Inflammatory macrophage treated with lipopolysaccharide for 1 hour (primary cell): ENCODE measurements at places on chromosomes 7 and 10.

- no peak for DNase-seq
Measured at GRCh38 chr10:12511651-12512050, 162.3 kb downstream of the CAMK1D start.

DNA sequence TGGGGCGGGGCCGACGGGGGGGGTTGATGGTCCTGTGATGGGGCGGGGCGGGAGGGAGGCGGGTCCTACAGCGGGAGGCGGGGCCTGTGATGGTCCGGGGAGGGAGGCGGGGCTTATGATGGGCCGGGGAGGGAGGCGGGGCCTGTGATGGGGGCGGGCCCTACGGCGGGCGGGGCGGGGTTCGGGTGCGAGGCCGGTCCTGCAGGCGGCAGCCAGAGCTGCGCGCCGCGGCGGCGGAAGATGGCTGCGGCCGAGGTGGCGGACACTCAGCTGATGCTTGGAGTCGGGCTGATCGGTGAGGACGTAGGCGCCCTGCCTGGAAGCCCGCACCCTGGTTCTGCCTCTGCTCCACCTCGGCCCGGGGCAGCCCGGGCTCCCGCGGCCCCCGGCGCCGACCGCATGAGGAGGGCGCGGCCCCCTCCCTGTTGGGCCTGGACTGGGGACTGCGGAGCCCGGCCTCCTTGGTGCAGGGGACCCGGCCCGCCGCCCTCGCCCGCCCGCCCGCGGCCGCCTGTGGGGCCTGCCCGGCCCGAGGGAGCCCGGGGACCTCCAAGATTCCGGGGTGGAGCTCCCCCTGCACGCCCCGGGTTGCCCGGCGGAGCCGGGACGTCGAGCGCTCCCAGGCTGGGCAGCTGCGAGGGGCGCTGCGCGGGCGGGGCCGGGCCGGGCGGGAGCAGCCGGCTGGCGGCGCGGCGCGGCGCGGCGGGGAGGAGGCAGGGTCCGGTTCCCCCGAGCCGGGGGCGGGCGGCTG lies at the start of gene DENND10:
Gene DENND10, plus strand, starts transcription at position 211 of the 751 bp plus-strand sequence. Its CDS starts 30 bp downstream, at position 241.
- peak; percentile 59 for DNase-seq

- DNase-seq = no peak
Measured at GRCh38 chr10:71028066-71028465, 139.7 kb upstream of the PCBD1 start.

GRCh38 chr7:73599916-73600315 lies 21.5 kb upstream of the TBL2 start:
- no peak for DNase-seq

- no peak for DNase-seq
Measured at GRCh38 chr7:23965296-23965695, 255.3 kb downstream of the STK31 start.

DNA sequence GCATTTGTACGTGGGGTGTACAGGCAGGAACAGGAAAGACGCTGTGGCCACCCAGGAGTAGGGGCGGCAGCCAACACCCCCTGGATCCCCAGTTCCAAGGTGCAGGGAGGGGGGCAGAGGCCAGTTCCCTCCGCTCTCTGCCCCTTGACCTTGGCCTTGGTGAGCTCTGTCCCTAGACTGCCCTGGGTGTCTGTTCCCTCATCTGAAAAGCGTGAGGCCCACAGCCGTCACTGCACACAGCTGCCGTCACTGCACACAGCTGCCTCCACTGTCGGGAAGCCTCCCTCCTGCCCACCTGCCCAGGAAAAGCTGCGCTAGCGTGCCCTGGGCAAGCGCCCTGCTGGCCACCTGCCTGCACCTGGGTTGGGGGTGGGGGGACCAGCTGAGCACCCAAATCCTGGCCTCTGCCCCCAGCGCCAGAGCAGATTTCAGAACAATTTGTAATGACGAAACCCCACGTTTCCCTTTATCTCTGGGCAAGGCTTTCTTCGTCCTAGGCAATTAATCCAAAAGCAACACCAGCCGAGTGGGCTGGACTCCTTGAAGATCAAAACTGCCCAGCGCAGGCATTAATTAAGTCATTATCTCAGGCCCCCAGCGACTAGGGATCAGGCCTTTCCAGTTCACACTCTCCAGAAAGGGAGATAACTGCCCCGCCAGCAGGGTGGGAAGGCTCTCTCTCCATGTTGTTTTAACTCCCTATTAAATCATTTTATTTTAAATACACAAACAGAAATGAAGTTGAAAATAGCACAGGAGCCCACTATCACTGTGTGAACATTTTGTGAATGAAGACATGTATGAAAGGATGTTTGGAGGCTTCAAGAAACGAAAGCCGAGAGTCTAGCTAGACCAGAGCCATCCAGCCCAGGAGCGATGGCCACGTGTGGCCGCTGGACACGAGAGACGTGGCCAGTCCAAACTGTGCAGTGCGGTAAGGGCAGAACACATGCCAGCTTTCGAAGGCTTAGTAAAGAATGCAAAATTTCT lies 4.0 kb upstream of the PDGFA start:
- no peak for DNase-seq

GRCh38 chr7:112212571-112212970 lies 6.1 kb downstream of the ZNF277 start:
- DNase-seq = no peak
